ENCODE measurements at places on chromosomes 3 and 15. TPM values are rescaled to one million over a fixed set of nuclear protein-coding genes. Genes with fewer than 3 reads are reported as not detected.

TF gene
- total RNA-seq: 2.6 TPM

DNA sequence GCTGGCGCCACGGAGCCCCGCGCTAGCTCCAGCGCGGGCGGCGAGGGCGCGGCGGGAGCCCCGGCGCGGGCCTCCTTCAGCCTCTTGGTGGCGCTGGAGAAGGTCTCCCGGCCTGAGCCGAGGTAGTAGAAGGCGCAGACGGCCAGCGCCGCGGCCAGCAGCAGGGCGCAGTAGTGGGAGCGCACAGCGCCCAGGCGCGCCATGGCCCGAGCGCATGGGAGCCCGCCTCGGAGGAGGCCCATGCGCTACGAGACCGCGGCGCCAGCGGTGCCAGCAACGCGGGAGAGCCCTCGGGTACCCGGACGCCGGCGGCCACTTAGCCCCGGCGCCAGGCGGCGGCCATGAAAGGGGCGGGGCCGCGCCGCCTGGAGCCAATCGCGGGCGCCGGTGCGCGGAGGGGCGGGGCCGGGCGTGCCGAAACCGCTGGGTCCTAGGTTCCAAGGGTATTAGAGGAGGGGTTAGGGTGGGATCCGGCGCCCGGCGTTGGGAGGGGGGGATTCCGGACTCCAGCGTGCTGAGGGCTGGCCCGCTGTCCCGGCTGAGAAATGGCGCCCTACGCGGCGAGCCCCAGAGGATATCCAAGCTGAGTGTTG is at the start of gene XXYLT1:
TSS of gene XXYLT1 (minus strand) at position 343 of the 593 bp plus-strand sequence. CDS start at position 242, 101 bp downstream.
- peak; percentile 86 for DNase-seq

- no peak for DNase-seq
These were observed 1325.8 kb upstream of the ALCAM start for GRCh38 chr3:104040896-104041295.

GRCh38 chr15:59406446-59406845 is 31.5 kb upstream of the FAM81A start:
- DNase-seq: no peak

IGSF11 gene
- total RNA-seq: 0.27 TPM

GRM2 gene
- not detected for total RNA-seq

DNA sequence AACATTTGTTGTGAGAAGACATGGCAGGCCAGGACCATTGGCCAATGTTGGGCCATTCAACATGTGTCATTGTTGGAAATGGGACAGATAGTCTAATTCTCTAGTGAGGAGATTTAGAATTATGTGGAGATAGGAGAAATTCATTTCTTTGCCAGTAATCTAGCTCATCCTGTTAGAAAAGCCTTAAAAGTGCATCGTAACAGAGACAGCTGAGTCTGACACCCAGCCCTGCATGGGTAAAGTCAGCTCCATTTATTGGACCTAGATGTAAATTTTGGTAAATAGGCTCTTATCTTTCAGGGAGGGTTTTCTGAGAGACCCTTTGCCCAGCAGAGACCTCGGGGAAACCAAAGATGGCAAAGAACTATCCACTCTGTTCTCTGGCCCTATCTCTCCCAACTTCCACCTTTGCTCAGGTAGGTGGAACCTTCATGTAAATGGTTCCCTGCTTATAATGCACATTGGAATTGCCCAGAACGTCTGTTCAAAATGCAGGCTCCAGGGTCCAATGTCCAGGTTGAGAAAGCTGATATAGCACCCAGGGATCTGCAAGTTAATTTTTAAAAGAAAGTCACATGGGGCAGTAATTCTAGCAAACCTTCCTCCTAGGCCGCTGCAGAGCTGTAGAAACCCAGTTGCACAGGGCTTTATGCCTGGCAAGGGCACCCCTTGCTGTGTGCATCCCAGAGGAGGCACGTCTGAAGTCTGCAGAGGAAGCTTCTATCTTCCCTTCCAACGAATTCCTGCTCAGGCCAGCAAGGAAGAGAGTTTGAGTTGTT is 365.9 kb upstream of the PROK2 start:
- DNase-seq: peak; percentile 82

DNA sequence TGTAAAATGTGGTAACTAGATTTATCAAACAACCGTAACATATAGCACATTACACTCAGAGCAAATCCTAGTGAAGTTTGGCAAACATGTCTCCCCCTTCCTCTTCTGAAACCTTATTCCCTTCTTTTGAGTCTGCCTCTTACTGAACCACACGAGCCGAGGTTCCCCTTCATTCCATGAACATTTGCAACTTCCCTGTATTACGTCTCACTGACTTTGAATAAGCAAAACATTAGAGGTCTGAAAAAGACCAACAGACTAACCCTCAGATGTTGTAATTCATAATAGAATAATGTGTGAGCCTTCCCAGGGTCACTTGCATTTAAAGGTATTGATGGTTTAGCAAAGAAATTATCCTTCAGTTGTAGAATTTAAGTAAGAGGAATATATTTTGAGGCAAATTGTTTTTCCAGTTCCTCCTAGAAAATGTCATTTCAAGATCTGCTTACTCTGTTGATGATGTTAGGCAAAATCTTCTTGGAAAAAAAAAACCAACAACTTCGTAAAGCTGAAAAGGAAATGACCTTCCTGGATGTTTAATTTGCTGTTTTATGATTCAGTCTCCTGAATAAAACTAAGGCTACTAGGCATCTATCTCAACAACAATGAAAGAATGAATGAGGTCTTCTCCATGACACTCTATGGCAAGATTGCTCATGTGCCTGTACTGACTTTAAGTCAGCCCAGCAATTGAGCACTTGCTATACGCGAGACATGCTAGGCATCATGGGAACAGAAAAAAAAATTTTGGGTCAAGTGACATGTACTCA is 296.9 kb upstream of the NECTIN3 start:
- DNase-seq: no peak

DNA sequence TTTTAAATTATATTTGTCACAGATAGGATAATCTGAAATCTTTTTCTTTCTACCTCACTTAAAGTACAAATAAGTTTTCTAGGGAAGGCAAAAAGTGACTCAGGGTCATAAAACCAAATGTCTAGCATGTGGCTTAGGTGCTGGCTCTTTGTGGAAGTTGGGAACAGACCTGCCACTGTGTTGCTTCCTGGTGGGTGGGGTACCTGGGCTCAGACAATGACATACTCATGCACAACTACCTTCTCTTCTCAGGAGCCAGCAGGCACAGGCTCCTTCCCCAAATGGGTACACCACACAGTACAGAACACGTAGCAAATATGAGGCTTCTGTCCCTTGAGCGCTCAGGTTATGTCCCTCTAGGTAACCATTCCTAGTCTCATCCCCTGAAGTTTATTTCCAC is 40.1 kb upstream of the MUC13 start:
- DNase-seq: peak; percentile 57

LRRFIP2 gene
- 108 TPM for total RNA-seq

RPL29 gene
- total RNA-seq: 894 TPM

GRCh38 chr3:148951599-148952361 is 39.6 kb upstream of the GYG1 start:
- DNase-seq: no peak

DNA sequence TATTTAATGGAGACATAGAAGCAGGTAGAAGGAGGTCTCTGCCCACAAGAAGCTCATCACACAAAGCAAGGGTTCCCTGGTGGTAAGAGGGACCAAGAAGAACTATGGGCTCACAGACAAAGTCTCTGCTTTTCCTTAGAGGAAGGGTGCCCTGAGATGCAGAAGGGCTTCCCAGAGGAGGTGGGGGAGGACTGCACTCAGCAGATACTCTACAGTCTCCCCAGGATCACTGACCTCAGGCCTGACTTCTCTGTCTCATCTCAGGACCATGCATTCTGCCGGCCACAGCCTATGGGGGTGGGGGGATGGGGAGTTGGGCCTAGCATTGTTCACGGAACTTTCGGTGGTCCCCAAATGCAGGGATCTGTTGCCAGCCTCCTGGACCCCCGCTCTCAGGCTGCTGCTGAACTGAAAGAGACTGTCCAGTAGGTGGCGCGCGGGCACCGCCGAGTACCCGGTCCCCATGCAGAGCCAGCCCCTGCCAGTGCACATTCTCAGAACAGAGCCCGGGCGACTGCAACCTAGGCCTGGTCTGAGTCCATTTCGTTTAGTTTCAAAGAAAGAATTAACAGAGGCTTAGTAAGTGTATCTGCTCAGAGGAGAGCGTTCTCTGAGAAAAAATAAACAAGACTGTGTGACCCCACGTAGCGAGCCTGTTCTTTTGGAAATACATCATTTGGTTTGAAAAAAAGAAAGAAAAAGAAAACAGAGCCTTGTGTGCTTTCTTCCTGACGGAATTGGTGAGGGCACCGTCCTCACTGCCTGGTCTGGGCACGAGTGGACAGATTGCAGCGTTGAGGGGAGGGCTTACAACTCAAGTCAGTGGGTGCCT is 74.1 kb downstream of the LRTM1 start:
- DNase-seq: peak; percentile 75

STX19 gene
- total RNA-seq: 23.4 TPM

KNG1 gene
- 2.3 TPM for total RNA-seq

GPR87 gene
- total RNA-seq: not detected

DNA sequence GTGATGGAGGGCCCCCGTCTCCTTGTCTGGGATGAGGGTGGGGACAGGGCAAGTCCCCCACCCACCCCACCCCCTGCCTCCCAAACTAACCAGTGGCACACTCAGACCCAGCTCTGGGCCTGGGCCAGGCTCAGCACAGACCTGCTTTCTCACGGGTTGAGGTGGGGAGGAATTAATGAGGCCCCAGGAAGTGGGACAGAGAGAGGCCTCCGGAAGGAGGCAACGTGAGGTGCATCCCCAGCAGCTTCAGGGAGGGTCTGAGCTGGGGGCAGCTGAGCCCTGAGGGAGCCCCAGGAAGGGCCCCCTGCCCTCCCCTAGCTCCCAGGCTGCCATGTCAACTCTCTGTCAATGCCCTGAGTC is 15.0 kb upstream of the GNAI2 start:
- no peak for DNase-seq

ATP13A5 gene
- total RNA-seq: not detected

WDR72 gene
- 0.12 TPM for total RNA-seq

EPHB3 gene
- 32.9 TPM for total RNA-seq

DNA sequence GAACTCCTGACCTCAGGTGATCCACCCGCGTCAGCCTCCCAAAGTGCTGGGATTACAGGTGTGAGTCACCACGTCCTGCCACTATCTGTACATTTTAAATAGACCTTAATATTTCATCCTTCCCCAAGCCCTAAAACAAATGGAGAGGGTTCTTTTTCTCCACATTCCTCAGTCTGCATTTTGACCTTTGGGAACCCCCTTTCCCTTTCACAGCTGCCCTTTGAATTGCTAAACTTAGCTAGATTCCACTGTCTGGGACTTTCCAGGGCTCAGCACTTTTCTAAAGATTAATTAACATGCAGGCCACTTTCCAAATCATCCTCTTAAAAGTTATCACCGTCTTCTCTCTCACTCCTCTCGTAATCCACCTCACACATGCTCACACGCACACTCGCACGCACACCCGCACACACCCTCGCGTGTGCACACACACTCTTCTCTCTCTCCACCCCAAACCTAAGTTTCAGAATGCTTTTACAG is 124.2 kb downstream of the TMCO5A start:
- no peak for DNase-seq

DNA sequence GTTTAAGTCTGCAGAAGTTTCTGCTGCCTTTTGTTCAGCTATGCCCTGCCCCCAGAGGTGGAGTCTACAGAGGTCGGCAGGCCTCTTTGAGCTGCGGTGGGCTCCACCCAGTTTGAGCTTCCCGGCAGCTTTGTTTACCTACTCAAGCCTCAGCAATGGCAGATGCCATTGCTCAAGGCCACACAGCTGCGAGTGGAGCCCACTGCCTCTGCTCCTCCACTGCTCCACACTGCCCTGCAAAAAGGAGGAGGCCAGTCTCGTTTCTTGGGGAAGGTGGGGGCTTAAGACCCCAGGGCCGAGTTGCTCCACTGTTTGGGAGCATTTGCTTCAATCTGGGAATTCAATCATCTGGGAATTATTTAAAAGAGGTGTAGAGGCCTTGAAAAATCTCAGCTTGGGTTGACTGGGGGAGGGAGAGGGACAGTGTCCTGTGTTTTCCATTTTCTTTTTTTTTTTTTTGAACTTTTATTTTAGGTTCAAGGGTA is 144.6 kb upstream of the MEF2A start:
- DNase-seq: no peak

GRCh38 chr3:55526332-55527030 is 39.4 kb upstream of the WNT5A start:
- peak; percentile 30 for DNase-seq

- DNase-seq: no peak
These were observed 76.3 kb upstream of the FRMD4B start for GRCh38 chr3:69462022-69462825.

DNA sequence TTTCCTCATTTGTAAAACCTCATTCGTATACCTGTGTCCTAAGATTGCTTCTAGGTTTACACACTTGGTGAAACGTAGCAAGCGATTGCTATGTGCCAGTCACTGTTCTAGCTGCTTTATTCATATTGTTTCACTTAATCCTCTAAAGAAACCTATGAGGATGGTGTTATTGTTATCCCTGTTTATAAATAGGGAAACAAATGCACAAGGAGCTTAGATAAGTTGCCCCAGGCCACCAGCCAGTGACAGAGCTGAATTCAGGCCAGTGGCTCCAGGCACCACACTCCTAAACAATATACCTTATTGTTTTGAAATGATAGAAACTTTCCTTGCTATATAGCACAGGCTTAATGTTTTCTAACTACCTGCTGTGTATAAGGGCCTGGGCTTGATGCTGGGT is 44.0 kb downstream of the LPP start:
- DNase-seq: no peak

- peak; percentile 23 for DNase-seq
These were observed 309.7 kb downstream of the LSAMP start for GRCh38 chr3:116135457-116136085.

MAP1A gene
- total RNA-seq: 1.9 TPM

PLA2G4D gene
- 0.18 TPM for total RNA-seq

RTP3 gene
- not detected for total RNA-seq

TMC3 gene
- not detected for total RNA-seq

GRCh38 chr3:43180027-43180426 is 74.1 kb upstream of the POMGNT2 start:
- peak; percentile 49 for DNase-seq

DNA sequence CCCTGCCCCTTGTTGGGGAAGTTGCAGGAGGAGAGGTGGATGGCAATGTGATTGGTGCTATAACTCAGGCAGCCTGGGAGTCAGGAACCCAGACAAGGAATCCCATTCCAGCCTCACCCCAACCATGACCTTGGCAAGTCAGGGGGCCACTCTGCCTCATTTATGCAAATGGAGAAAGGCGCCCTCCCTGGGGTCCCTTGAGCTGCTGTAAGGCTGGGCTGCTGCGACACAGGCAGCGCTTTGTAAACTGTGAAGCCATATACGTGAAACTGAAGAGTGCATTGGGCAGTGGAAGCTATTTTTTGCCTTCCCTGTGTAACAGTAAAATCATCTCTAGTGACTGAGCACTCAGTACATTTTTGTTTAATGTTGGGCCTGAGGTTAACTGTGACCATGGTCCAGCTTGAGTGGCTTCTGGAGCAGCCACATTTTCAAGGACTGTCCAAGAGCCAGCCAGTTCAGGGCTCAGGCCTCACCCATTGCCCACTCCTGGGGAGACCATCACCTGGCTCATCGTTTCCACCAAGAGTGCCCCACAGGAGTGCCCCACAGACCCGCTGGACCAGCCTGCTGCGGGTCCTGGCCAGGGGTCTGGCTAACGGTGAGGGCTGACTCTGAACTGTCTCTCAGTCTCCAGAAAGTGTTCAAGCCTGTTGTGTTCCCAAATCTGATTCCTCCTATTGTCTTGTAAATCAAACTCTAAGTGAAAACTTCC is 27.9 kb downstream of the KIF7 start:
- DNase-seq: no peak

NR2E3 gene
- 0.67 TPM for total RNA-seq
